ENCODE measurements at places on chromosomes 12 and 14.

DNA sequence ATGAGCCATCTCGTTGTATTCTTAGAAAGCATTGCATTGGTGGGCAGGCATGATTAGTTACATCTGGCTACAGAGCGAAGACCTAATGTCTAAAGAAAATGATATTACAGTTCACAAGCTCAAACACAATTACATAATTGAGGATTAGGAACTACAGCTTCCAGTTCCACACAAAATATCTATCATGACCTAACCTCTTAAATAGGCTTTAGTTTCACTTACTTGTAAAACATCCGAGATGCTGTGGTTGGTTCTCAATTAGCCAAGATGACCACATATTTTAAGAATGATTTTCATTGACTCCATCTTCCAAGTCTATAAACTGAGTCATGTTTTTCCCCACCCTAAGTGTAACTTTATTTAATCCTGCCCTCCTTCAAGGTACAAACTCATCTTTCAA lies 69.5 kb downstream of the LRIG3 start:
- DNase-seq = no peak

- DNase-seq = no peak
Measured at GRCh38 chr12:125406131-125406530, 340.9 kb downstream of the AACS start.

DNA sequence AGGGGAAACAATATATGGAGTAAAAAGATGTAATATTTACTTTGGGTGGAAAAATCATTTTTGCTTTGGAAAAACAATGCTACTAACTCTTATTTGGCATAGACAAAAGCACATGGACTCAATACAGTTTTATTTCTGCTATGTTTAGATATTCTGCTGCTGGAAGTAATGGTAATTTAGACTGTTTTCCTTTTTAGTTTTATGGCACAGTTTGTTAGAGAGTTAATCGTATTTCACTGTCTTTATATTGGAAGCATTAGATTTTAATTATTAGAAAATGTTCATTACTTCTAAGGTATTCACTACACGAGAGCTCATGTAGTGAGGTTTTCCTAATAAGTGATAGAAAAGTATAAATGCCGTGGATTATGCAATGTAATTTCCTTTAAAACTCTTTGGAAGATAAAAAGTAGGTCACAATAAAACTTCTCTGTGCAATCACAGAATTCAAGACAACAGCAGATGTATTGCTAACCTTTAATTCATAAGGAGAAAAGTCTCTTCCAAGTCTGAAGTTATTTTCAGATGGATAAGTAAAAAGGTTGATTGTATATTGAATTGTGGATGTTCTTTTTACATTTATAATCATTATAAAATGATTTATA lies 851.8 kb downstream of the TMTC2 start:
- no peak for DNase-seq

- no peak for DNase-seq
Measured at GRCh38 chr12:110796952-110797351, 49.8 kb upstream of the CCDC63 start.

DNA sequence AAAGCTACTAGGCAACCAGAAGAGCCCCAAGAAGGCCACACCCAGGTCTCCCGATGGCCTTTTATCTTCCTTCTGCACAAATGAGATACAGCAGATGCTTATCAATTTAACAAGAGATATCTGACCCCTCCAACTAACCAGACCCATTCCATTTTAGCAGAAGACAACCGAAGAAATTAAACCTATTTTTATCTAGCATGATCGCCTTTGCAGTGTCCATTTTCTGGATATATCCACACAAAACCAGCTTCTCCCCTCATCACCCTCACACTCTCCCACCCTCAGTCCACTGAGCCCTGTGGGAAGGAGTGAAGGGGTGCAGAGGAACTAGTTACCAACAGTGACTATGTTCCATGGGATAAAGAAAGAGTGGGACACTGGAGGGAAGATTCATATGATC lies 20.9 kb upstream of the DHRS4 start:
- no peak for DNase-seq

DNA sequence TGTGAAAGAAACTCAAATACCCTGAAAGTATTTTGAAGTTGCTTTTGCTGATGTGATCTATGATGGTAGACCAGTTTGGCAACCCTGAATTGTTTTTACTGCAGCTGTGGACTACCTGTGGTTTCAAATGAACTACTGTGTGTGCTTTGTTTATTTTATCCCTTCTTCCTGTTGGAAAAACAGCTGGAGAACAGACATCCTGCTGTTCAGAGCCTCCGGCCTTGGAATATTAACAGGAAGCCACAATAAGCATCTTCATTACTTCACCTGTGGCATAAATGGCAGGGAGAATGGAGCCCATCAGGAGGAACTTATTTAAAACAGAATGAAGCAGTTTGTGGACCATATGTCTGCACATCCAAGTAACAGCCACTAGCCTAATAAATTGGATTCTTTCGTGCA lies 104.8 kb downstream of the DUSP6 start:
- peak; percentile 15 for DNase-seq

GRCh38 chr12:112941528-112942335 lies 3.5 kb downstream of the OAS3 start:
- DNase-seq = no peak

All from neural progenitor cell (in vitro differentiated cells).